Astrocyte (in vitro differentiated cells and primary cell): ENCODE measurements at places on chromosomes 12 and 14. TPM values are rescaled to one million over a fixed set of nuclear protein-coding genes. Genes with fewer than 3 reads are reported as not detected.

DNA sequence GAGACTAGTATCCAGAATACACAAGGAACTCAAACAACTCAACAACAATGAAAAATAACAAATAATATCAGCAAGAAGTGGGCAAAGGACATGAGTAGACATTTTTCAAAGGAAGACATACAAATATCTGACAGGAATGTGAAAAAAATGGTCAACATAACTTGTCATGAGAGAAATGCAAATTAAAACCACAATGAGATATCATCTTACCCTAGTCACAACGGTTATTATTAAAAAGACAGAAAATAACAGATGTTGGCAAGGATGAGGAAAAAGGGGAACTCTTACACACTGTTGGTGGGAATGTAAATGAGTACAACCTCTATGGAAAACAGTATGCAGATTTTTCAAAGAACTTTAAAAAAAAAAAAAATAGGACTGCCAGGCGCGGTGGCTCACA, 20.4 kb downstream of the VWF start:
- DNase-seq: peak; percentile 64

The PTPRO gene
- total RNA-seq: 0.12 and 0.39 TPM in 2 replicates

The SMOC1 gene
- total RNA-seq: 0.16 and 0.36 TPM in 2 replicates

DNA sequence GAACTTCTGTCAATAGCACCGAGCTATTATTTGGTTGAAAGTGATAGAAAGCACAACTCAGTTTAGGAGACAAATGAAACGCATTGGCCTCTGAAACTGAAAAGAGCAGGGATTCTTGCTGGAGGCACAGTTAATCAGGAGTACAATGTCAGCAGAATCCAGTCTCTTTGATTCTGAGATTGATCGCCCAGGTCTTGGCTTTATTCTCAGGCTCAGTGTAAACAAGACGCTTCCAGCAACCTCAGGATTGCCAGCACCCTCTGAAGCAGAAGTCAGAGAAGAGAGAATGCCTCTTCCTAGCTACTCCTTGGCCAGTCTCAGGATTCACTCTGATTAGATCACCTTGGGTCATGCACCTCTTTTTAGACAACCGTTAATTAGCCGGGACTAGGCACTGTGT, 11.8 kb upstream of the OTUB2 start:
- no peak for DNase-seq

The FBXL14 gene
- 9.2 and 9.8 TPM in 2 replicates for total RNA-seq

The TAS2R42 gene
- total RNA-seq: not detected in 2 replicates

The MUCL1 gene
- total RNA-seq: not detected in 2 replicates

- DNase-seq: no peak
Measured at GRCh38 chr14:104986487-104987164, 1.0 kb downstream of the CLBA1 start.

DNA sequence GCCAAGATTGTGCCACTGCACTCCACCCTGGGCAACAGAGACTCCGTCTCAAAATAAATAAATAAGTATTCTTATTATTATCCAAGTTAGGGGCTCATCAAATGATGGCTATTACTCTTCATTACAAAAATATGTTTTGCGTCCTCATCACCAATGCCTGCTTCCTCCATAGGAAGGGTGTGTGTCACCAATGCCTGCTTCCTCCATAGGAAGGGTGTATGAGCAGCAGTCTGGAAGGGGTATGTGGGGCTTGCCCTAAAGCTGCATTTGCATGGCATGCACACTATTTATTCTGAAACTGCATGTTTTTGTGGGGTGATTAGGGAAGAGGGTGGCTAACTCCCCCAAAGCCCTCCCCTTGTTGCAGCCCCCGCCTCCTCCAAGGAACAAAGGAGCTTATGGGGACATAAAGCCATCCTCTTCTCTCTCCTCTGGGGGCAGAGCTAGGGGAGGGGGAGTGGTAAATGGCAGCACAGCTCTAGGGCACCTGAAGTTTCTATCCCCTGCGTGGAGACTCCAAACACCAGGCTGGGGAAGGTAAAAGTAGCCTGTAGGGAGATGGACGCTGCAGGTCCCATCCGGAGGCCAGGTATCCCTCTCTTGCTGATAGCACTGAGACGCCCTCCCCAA, 1.3 kb downstream of the CAMKK2 start:
- no peak for DNase-seq

- DNase-seq: peak; percentile 49
Measured at GRCh38 chr12:42648061-42648460, 58.5 kb upstream of the PRICKLE1 start.

The SYNE3 gene
- total RNA-seq: 2.5 TPM in 2 replicates

The PIWIL1 gene
- not detected in 2 replicates for total RNA-seq

DNA sequence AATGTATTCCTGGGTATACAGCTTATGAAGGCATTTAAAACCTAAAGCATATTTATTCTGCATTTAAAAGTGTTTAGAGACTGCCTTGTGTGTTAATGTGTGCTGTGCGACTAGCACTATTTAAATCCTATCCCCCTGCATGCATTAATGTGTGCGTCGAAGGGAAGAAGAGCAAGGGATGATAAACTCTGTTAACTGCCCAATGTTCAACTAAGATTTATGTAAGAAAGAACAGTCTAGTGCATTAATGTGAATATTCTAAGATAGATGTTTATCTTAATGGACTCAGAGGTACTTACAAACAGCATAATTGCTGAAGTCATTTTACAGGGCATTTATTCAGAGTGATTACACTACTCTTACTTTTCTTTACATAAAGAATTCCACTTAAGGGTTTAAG, 424.8 kb downstream of the DIO2 start:
- DNase-seq: no peak

DNA sequence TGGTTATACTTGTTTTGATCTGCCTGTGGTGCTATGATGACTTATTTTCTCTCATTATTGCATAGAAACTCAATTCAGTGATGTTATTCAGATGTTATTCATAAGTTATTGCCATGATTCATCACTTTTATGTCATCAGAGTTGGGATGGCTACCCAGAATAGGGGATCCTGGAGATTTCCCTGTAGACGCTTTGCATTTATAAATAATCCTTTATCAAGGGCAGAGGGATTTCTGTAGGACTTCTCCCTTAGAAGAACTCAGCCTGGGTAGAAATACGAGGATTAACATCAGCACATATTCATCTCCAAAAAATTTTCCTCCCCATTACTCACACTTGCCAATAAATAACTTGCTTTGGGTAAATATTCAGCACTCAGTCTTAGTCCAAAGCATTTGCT, 4.9 kb downstream of the GPRC5A start:
- DNase-seq: peak; percentile 62

The TMCC3 gene
- 2.8 and 3.5 TPM in 2 replicates for total RNA-seq

The ZC3H10 gene
- total RNA-seq: 4.1 and 4.2 TPM in 2 replicates
